ENCODE measurements at places on chromosomes 1 and 21. TPM values are rescaled to one million over a fixed set of nuclear protein-coding genes. Genes with fewer than 3 reads are reported as not detected.

AADACL3 gene
- not detected for polyA plus RNA-seq

DNA sequence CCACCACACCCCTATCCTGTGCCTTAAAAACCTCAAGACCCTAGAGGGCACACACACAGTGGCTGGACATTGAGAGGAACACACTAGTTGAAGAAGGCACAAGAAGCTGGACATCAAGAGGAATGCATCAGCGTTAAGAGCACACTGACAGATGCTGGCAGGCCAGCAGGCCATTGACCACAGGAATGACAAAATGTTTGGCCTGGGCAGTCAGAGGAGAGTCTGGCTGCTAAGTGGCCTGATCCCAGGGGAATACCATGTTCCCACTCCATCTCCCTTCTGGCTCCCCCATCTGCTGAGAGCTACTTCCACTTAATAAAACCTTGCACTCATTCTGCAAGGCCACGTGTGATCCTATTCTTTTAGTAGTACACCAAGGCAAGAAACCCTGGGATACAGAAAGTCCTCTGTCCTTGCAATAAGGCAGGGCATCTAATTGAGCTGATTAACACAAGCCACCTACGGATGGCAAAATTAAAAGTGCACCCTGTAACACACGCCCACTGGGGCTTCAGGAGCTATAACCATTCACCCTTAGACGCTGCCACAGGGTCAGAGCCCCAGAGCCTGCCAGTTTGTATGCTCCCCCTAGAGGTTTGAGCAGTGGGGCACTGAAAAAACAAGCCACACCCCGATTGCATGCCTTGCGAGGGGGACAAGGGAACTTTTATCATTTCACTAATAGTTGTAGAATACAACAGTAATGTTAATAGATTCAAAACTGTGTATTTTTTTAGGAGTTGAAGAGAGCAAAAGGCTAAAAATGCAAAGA, 1216.1 kb upstream of the NCAM2 start:
- DNase-seq = no peak

DNA sequence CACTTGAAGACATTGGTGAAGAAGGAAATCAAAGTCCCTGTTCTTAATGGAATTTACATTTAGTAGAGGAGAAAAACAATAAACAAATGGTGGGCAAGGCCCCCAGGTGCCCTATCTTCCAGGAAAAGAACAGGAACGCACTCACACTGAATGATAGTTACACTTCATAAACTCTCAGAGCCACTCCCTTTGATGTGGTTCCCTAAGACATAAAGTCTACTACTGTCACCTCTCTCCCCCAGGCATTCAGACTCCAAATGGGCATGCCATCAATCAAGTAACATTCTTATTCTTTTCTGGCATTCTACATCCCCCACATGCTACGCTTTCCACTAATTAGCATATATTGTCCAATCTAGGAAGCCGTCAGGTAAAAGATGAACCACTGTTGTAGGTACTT, 36.6 kb upstream of the PIGC start:
- DNase-seq = no peak

- no peak for DNase-seq
These were observed 127.5 kb upstream of the ADAMTS5 start for GRCh38 chr21:27094184-27094948.
